ENCODE measurements at places on chromosomes 4 and X.

- DNase-seq, result no peak
Observed at GRCh38 chr4:30258949-30259348, 461.2 kb upstream of the PCDH7 start.

DNA sequence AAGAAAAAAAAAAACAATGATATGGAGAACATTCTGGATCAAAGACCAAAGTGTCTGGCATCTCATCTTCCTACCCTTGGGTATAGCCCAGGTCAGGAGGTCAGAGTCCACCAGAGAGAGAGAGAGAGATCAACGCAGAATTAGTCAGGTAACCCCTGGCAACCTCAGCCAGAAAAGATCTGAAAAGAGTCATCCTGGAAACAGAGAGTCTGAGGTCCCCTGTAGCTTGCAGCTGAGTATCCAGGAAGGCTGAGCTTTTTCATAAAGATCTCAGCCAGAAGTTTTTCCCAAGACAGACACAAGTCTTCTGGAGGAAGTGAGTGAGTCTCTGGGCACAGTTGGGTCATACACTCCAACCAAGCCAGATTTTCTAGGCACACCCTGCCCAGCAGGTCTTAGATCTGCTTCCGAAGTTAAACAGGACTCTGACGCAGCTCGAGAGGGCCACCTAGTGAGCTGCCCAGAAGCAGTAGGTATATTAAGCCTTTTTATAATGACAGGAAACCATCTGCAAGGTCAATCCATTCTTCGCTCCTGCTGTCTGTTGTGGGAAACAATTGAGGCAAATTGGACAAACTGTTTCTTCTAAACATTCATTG lies 35.7 kb downstream of the ACE2 start:
- DNase-seq, result no peak

GRCh38 chr4:138843616-138844015 lies 172.0 kb upstream of the NOCT start:
- DNase-seq, result no peak

GRCh38 chrX:17826609-17827496 lies 34.2 kb downstream of the RAI2 start:
- no peak for DNase-seq

- no peak for DNase-seq
Observed at GRCh38 chrX:13263560-13264251, 56.1 kb downstream of the ATXN3L start.

All from activated CD8-positive, alpha-beta memory T cell treated with anti-CD3 and anti-CD28 coated beads for 4 hours (primary cell).